CD4-positive, alpha-beta T cell treated with Interleukin-6 at 100 ng/mL for 8 hours (primary cell): ENCODE measurements at places on chromosomes 3 and 15.
A peak's percentile ranks its signal among the peaks of the same experiment; 100 is the strongest.

GRCh38 chr3:38154033-38154494 lies 11.3 kb upstream of the OXSR1 start:
- DNase-seq: no peak

DNA sequence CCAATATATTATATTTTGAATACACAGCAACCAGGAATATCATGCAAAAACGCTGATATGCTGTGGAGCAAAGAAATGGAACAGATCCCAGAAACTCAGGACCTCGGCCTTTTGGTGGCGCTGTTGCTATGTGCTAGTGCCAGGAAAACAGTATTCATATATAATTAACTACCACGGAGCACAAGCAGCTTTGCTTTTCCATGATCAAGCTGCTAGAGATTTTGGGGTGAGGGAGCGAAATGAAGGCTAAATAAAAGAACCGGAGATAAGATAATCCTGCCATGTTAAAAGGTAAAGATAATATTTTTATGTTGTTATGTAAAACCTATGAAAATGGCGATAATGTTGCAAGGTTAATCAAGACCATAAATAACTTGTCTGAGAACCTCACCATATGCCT lies 157.7 kb upstream of the FAM3D start:
- no peak for DNase-seq

DNA sequence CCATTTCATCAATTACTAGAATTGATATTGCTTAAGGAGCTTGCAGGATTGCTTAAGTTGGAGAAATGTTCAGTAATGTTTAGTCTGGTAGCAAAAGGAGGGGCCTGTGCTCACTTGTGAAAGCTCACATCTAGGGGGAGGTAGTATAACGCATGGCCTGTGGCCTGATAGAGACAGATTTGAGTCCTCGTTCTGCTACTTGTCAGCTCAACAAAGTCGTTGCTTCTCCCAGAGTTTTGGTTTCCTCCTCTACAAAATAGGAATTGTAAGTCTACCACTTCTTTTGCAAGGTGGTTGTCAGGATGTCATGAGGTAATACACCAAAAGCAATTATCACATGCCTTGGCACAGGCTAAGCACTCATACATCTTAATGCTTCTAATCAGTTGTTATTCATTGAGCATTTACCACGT lies 1.3 kb downstream of the ST3GAL6 start:
- DNase-seq: no peak

GRCh38 chr15:66993874-66994696 lies 71.3 kb upstream of the SMAD3 start:
- no peak for DNase-seq

- DNase-seq: no peak
These were observed 105.9 kb upstream of the AGBL1 start for GRCh38 chr15:85973584-85974347.

DNA sequence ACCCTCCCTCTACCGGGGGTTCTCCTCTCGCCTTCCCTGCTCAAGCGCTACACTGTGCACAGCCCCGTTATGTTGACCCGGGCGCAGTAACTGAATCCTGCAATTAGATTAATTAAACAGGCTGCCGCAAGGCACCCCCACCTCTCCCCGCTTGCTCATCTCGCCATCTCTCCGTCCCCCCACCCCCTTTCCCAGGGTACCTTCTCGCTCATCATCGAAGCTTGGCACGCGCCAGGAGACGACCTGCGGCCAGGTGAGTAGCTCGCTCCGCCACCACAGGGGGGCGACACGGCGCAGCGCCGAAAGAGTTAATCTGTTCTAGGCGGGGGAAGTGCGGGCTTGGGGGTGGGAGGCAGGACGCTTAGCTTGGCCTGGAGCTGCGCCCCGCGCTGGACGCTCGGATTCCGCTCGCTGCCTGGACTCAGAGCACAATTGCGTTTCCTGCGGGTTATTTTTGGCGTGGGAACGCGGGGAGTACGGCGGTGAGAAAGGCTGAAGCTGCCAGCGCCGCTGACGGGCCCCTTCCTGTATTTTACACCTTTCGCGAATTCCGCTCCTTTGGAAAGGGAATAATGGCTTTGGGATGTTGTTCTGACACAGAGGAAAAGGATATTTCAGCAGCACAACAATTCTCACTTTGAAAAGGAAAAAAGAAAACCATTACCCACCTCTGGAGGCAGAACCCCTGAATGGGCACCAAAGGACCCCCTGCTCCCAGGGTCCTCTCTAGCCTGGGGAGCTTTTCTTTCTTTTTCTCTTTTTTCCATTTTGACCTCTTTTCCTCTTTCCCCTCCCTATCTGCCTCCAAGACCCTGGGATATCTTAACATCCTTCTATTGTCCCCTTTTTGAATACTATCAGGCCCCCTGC lies 1.5 kb downstream of the DLL4 start:
- DNase-seq: no peak

GRCh38 chr15:29048011-29048410 lies 162.2 kb downstream of the APBA2 start:
- DNase-seq: no peak

GRCh38 chr15:55434989-55435825 lies 26.9 kb downstream of the PIERCE2 start:
- DNase-seq: peak; percentile 35

DNA sequence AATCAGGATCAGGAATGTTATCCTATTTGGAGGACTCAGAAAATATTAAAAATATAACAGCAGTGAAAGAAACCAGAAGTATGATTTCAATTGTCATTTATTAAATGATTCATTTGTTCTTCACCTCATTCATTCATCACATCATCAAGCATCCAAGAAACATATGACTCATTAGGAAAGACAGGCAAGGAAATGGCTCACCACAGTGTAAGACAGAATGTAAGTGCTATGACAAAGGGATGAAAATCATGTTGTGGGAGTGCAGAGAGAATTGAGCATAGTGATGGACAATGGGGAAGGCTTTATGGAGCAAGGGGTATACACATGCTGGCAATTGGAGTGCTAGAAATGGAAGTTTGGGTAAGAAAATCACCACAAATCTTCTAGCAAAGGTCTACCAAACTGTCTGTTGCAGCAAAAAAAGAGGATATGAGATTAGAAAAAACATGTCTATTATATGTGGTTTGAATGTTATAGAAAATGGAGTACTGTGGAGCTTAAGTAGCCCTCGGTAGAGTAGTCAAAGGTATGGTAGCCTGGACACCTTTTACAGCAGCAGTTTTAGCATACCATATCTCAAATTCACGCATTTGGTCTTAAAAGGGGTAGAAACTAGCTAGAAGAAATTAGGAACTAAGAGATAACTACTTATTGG lies 111.1 kb upstream of the GPR149 start:
- DNase-seq: no peak
